ENCODE measurements at places on chromosomes 13 and 19.

DNA sequence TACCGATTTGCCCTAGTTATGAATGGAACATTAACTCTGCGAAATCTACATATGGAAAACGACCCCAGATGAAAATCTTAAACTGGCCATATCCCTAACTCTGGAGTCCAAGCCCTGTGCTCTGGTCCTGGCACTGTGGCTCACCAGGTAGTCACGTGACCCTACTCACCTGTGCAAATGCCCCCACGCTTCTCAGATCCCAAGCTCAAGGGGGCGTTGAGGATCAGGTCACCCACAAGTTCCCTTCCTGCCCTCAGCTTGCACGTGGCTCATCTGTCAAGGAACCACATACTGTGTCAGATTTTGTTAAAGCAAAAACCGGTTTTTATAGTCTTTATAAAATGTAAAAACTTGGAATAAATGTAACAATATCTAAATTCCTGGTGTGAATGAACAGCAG, 324.0 kb downstream of the SHISA2 start:
- peak; percentile 19 for DNase-seq

GRCh38 chr19:3075605-3076431, 13.5 kb upstream of the TLE5 start:
- DNase-seq = peak; percentile 76

GRCh38 chr19:14611051-14611450, 28.2 kb downstream of the CLEC17A start:
- no peak for DNase-seq

GRCh38 chr13:41456768-41457588, at the start of gene RGCC:
TSS of gene RGCC (plus strand) at chr13:41457550. CDS start at chr13:41457708, 158 bp downstream.
- DNase-seq = peak; percentile 80

DNA sequence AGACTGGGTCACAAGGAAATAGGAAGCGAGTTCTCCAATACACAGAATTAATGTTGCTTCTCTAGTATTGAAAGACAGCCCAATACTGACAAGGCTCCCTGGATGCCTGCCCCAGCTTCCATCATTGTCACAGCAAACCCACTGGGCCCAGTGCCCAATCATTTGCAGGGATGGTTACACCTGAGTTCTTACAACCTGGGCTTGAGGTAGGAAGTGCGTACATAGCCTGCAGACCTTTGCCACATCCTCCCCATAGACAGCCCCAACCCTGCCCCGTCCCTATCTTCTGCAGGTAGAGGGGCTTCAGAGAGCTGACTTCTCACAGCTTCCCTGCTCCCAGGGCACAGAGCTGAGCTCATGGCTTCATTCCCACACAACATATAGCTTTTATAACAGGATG, 108.1 kb upstream of the UBL3 start:
- DNase-seq = no peak

DNA sequence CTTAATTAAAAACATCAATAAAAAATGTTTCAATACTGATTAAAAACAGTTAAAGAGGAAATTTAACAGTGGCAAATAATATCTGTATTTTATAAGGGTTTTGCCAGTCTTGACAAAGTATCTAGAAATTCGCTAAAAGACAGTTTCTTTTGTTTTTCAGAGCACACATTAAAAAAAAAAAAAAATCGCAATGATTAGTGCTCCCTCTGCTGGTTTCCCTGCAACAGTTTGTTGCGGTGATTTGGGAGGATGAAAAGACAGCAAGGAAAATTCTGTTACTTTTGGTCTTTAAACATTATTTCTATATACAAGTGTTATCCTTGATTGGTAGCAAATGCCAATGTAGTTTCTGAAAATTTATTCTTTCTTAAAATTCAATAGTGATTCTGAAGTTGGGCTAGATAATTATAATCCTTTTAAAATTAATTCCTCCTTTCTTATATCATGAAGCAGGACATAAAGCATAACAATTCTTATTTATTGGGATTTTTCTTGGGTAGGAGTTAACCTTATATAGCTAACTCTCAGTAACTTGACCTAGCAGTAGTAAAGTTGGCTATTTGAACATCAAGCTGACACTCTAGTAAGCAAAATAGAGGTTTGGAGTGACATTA, 23.1 kb upstream of the SPRY2 start:
- DNase-seq = no peak

- no peak for DNase-seq
Measured at GRCh38 chr13:23231241-23231640, 50.5 kb downstream of the SGCG start.

DNA sequence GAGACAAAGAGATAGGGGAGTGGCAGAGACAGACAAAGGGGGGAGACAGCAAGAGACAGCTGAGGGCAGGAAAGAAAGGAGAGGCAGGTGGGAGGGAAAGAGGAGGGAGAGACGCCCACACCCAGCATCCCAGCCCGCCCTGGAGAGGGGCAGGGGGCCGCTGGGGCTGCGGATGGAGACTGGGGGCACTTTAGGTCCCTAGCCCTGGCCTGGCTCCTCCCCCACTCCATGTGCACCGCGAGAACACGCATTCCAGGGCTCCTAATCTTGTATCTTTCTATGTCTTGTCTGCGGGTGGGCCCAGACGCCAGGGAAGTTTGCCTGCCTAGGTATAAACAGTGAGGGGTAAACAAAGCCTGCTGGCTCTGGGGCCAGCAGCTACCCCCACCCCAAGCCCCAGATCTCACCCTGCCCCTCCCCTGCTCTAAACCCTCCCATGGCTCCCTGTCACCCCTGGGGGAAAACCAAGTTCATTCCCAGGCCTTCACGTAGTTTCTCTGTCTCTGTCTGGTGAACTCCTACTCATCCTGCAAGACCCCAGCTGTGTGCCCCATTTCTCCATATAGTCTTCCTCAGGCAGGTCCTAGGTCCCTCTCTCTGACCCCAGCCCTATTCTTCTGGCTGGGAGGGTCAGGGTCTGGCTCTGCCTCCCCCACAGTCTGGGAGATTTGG, 5.7 kb downstream of the TLE5 start:
- DNase-seq = no peak

- no peak for DNase-seq
Measured at GRCh38 chr19:3374369-3375112, 8.2 kb downstream of the NFIC start.

DNA sequence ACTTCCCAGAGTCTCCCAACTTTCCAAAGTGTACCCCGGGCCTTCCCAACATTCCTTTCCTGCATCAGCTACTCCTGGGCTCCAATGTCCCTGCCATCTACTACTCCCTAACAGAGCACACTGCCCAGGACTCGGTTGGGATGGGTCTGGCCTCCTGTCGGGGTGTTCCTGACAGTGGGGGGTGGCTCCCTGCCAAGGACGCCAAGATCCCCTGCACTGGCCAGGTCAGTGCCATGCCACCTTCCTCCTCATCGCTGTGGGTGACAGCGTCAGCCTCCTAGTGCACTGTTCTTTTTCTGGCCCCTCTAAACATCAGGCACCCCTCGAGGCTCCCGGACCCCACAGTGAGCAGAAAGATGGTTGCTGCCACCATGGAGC, 13.8 kb downstream of the EPS15L1 start:
- DNase-seq = no peak

DNA sequence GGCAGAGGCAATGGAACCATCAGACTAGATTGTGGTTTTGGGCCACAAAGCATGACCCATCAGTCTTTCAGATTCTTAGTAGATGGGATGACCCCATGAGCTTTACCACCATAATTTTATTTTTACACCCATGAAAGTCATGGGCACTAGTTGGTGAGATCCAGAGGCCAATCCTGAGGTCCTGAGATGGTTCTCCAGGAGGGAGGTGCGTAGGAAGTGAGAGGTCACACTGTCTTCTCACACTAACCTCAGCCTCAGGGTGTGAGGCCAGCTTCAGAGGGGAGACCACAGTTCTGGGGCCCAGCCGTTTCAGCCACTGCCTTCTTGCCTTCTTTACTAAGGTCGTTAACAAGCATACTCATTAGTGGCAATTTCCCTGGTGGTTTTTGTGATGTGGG, 106.4 kb downstream of the AKAP11 start:
- DNase-seq = no peak

DNA sequence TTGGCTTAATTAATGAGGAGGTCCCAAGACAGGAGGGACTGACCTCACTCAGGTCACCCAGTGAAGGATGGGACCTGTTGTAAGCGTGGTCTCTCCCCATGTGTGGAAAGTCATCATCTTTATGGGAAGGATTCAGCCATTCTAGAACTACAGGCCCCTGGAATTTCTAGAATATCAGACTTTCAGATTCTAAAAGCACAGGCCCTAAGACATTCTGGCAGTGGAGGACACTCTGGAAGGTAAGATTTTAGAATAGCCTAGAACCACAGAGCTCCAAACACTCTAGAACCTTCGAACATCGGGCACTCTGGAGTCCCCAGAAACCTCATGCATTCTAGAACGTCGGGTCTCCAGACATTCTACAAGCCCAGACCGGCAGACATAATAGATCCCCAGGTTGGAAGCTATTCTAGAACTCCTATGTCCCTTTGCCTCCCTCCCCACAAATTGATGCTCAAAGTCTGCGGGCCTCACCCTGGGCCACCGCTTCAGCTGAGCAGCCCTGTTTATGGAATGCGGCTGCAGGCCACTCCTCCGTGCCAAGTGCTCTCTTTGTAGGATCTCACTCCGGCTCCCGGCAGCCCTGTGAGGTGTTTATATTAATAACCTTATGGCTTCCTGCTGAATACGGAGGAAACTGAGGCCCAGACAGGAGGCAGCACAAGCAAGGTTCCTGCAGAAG, 1.9 kb upstream of the KLK15 start:
- DNase-seq = no peak

GRCh38 chr13:112119192-112120030, 52.5 kb downstream of the SOX1 start:
- DNase-seq = no peak

GRCh38 chr13:92838786-92839185, 387.8 kb upstream of the GPC6 start:
- no peak for DNase-seq

- DNase-seq = no peak
Measured at GRCh38 chr13:21759463-21759862, 88.6 kb downstream of the FGF9 start.

GRCh38 chr13:94859278-94859691, 146.9 kb upstream of the SOX21 start:
- DNase-seq = no peak

GRCh38 chr19:34149873-34150272, 22.4 kb upstream of the LSM14A start:
- no peak for DNase-seq

DNA sequence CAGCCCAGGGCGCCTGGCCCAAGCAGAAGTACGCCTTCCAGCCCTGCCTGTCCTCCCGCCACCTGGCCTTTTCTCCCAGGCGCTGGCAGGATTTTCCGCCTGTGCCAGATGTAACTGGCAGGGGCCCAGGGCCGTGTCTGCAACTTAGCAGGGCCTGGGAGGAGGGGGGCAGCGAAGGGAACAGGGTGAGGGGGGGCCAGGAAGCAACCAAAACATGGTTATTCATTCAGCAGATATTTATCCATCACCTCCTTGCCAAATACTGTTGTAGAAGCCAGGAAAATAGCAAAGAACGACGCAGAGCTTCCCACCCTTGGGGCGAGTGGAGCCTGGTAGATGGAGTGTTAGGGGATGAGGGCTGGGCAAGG, 5.6 kb downstream of the TLE6 start:
- no peak for DNase-seq

- no peak for DNase-seq
Measured at GRCh38 chr19:6433165-6433564, 398 bp downstream of the SLC25A41 start.

DNA sequence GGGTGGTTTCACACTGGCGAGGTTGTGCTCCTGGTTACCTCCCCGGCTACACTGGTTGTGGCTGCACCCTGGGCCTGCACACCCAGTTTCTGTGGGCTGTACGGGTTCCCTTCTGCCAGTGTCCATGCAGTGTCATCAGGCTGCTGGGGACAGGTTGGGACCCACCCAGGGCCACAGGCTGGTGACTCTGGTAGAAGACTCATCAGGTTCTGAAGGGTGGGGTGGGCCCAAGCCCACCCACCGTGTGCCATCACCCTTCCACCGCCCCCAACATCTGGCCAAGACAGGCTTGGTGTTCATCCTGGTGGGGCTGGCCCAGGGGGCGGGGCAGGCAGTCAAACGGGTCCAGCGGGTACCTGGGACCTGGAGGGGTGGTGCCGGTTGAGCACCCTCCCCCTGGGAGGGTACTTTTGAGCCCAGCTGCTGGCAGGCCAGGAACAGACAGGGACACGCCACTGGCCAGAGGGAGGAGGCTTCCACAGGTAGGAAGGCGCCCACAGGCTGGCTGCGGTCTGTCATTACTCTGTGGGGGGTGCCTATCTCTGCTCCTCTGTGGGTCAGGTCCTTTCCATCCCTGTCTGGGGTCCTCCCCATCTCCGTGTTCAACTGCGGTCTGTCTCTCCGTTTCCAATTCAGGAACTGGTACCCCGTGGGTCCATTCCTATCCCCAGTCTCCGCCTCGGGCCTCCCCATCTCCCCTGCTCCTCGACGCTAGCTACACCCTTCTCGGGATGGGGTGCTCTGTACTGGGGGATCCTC, at the start of gene RNF225:
TSS of gene RNF225 (plus strand) at position 437 of the 759 bp plus-strand sequence. CDS start 434 bp downstream, outside the sequence.
- peak; percentile 59 for DNase-seq

DNA sequence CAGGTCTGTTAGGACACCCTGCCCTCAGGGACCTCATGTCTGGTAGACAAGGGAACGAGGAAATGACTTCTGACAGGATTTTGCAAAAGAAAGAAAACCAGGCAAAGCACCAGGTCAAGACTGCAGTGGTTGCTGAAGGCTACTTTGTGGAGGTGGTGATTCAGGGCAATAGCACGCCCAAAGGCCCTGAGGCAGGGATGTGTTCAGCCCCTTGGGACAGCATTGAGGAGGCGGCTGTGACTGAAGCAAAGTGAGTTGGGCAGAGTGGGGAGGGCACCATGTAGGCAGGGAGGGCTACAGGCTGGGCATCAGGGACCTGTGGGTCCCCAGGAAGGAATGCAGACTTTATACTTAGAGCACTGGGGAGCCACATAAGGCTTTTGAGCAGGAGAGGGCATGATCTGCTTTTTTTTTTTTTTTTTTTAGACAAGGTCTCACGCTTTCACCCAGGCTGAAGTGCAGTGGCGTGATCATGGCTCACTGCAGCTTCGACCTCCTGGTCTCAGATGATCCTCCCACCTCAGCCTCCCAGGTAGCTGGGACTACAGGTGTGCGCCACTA, 10.8 kb upstream of the HOMER3 start:
- DNase-seq = no peak

GRCh38 chr13:60019119-60019993, 144.4 kb downstream of the DIAPH3 start:
- no peak for DNase-seq

DNA sequence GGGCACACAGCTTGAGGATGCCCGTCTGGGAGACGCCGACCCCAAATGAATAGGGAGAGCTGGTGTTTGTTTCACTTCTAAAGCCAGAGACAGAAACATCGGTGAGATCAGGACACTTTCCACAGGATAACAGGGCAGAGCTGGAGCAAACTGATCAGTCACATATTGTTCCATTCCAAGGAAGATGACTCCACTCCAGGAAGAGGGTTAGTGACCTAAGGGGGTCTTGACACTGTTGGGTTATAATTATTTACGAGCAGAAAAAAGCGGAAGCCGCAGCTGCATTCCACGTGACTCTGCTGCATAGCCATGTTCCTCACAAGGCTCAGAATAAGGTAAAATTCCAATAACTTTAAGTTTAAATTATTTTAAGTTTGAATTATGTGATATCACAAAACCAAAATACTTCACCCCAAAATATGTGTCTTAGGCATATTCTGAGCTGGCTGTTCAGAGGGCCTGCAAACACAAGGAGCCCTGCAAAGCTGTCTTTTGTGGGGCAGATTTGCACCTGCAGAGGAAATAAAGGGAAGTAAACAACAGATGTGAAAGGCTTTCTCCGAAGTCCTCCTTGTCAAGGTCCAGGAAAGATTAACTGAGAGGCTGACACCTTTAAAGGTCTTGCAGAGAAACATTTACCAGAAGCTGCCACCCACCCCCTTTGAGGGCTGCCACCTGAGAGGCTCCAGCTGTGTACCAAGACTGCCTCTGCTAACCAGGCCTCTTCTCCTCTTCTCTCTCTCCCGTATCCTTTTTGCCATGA, 819.2 kb downstream of the UQCRFS1 start:
- no peak for DNase-seq
